Esophagus muscularis mucosa (tissue), 4 donors: ENCODE measurements at places on chromosomes 1 and 21. TPM values are rescaled to one million over a fixed set of nuclear protein-coding genes. Genes with fewer than 3 reads are reported as not detected.

Gene FCGR1A
- total RNA-seq: 3.7 TPM

Gene A3GALT2
- total RNA-seq: not detected

Gene TMEM125
- 0.40 TPM for total RNA-seq

DNA sequence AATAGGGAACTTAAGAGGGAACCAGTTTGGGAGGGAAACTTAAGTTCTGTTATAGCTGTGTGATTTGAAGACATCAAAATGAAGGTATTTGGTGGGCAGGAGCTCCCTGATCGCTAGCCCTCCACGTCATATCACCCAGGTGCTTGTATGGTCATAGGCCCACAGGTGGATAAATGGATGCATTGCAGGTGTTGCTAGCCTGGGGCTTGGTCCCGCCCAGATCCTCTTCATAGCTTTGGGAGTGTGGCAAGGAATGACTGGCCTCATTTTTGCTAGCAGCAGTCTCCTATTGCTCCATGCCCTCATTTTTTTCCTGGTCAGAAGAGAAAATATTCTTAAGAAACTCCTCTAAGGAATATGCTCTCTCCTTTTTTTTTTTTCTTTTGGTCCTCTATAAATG, 11.3 kb downstream of the GNPAT start:
- DNase-seq: no peak
- no peaks in the 10 kb centered on the region for H3K4me1 ChIP-seq
- no peak overlapping the region for H3K27ac ChIP-seq
- H3K27me3 ChIP-seq: no peaks in the 10 kb centered on the region

DNA sequence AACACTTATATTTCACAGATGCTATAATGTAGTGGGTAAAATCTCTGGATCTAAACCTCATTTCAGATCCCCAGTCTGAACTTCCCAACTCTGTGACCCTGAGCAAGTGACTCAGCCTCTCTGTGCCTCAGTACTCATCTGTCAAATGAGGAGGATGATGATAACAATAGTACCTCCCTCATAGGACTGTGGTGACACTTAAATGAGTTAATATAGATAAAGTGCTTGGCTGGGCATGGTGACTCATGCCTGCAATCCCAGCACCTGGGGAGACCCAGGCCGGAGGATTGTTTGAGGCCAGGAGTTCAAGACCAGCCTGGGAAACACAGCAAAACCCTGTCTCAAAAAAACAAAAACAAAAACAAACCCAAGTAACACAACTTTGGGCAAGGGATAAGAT, 4.7 kb upstream of the ECE1 start:
- H3K27ac ChIP-seq: peak overlapping the region; percentile 50
- no peaks in the 10 kb centered on the region for H3K27me3 ChIP-seq
- no peak overlapping the region for H3K4me3 ChIP-seq
- peaks cover 78% of the 10 kb centered on the region for H3K4me1 ChIP-seq
- peaks cover 8% of the 10 kb centered on the region for H3K36me3 ChIP-seq

- no peak overlapping the region for H3K4me3 ChIP-seq
- H3K27me3 ChIP-seq: no peaks in the 10 kb centered on the region
- peak overlapping the region; percentile 85 for H3K27ac ChIP-seq
- DNase-seq: no peak
Observed at GRCh38 chr1:66532214-66532613, 1.7 kb upstream of the SGIP1 start.

GRCh38 chr1:169546087-169546995, 39.9 kb downstream of the F5 start:
- H3K4me1 ChIP-seq: no peaks in the 10 kb centered on the region
- no peak for DNase-seq
- no peak overlapping the region for H3K27ac ChIP-seq
- no peaks in the 10 kb centered on the region for H3K36me3 ChIP-seq
- no peaks in the 10 kb centered on the region for H3K27me3 ChIP-seq

GRCh38 chr1:63690966-63691700, 82.7 kb upstream of the ROR1 start:
- H3K4me1 ChIP-seq: peaks cover 7% of the 10 kb centered on the region
- DNase-seq: no peak
- H3K27ac ChIP-seq: no peak overlapping the region
- H3K36me3 ChIP-seq: no peaks in the 10 kb centered on the region

- H3K4me1 ChIP-seq: no peaks in the 10 kb centered on the region
- DNase-seq: no peak
Observed at GRCh38 chr1:195946500-195946899, 661.7 kb downstream of the KCNT2 start.

Gene TOMM40L
- total RNA-seq: 9.1 TPM

Gene OR2T33
- not detected for total RNA-seq
